GM12891 (cell line): ENCODE measurements at places on chromosomes 4 and X.

DNA sequence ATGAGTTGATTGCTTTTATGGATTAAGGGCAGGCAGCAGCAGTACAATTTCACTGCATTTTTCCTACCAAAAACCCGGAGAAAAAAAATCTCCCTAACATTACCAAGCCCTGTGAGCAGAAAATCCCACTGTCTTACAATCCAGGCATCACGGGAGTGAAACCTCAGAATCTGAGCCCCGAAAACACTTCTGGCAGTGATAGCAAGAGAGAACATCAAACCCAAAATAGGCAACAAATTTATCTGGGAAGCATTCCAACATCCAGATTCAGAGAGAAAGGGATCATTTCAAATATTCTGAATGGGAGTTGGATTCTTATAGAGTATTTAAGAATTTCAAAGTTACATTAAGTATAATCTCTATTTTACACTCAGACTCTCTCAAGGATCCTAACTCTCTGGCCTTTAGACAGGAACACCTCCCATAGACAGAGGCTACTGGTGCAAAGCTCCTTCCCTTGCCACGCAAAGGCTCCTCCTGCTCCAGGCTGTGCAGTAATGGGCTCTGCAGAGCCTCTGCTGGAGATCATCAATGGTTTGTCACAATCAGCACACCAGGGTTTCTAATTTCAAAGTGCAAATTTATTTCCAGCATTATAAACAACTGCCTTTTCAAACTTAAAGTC is 256.9 kb downstream of the PARM1 start:
- DNase-seq: no peak

GRCh38 chrX:141934059-141934641 is 30.5 kb downstream of the MAGEC1 start:
- no peak for DNase-seq

DNA sequence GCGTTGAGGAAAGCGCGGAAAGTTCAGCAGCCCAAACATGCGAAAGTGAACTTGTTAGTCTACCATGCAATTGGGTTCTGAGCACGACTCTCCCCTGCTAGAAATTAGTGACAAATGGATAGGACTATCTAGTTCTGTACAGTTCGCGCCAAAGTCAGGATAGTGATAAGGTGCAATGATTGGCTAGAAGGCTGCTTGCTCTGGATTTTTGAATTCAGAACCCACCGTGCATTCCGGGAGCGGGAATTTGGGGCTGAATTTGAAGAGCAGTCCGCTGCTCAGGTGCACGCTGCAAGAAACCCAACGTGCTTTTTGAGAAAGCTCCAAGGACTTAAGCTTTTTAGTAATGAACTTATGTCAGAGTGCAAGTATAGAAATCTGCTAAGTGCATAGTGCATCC is 732 bp upstream of the ESX1 start:
- no peak for DNase-seq

DNA sequence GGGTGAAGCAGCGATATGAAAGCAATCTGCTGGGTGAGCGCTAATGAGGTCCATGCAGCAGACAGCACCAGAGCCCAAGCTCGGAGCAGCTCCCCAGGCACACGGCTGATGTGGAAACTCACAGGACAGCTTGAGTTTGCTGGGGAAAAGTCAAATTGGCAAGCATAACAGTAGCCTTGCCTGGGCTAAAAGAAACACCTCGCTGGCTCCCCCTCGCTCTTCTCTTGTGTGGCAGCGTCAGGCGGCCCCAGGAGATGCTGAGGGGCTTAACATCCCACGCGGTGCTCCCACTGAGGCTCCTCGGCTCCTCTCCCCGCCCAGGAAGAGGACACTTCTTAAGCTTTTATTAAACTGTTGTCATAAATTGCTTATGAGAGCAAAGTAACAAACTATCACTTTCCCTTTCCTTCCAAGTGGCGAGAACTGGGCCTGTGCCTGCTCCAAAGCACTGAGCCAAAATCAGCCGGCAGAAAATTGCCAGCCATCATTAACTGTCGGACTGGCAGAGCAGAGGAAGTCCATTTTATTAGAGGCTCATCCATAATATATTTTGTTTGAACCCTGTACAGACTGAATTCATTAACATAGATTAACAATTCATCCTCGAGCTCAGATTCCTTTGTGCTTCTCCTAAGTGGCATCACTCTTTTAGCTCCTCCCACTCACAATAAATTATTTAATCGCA is 111.4 kb downstream of the TSPAN5 start:
- no peak for DNase-seq

GRCh38 chrX:20623448-20623847 is 356.7 kb upstream of the RPS6KA3 start:
- DNase-seq: no peak

GRCh38 chr4:66328803-66329574 is 658.7 kb upstream of the EPHA5 start:
- DNase-seq: no peak
